Immature natural killer cell (primary cell): ENCODE measurements at places on chromosomes 7 and 10.

DNA sequence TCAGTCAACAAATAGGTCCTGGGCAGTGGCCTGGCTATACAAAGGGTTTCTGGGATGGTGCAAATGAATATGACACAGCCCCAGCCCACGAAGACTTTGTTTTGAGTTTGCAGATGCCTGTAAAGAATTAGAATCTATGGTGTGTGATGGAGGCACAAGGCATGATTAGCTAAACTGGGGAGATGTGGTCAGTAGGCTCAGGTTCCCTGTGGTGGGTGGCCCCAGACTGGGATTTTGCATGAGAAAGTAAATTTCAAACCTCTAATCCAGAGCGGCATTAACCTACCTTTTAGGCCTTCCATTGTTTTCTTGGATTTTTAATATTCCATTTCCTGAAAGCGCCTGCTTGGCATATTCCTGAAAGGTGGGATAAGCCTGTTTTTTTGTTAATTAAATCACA lies 6.4 kb upstream of the CPA5 start:
- DNase-seq, result no peak

- DNase-seq, result no peak
Measured at GRCh38 chr7:1480670-1481069, 21.4 kb upstream of the MICALL2 start.

- no peak for DNase-seq
Measured at GRCh38 chr7:140669352-140669751, 3.4 kb upstream of the ADCK2 start.

- DNase-seq, result no peak
Measured at GRCh38 chr7:136039577-136040345, 62.6 kb upstream of the MTPN start.

- no peak for DNase-seq
Measured at GRCh38 chr10:104143829-104144228, 21.9 kb downstream of the SFR1 start.

DNA sequence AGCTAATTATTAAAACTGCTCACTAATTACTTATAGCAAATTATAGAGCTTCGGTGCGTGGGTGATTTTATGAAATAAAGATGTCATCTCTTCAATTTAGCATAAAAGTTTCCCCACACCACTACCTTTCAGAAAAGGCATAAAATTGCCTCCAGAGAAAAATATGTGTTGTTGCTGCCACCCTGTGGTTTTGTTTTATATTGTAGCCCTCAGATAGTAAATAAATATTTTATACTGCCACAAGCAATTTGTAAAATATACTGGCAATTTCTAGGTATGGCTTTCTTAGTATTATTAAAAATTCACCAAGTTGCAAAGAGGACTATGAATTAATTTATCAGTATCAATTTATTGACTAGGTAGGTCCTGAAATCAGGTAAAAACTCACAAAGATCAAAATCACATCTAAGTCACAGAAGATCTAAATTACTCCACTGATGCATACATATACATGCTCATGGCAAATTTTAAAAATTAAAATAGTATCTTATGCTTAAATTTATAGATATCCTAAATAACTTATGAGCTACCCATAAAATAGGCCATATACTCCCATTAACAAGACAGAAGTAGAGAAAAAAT lies 26.5 kb downstream of the ASNS start:
- DNase-seq, result peak; percentile 2

- DNase-seq, result no peak
Measured at GRCh38 chr10:101287997-101288635, 58.9 kb upstream of the LBX1 start.

GRCh38 chr10:71290806-71291527 lies 28.1 kb upstream of the SLC29A3 start:
- no peak for DNase-seq

- no peak for DNase-seq
Measured at GRCh38 chr10:110649347-110650264, 5.5 kb downstream of the RBM20 start.

DNA sequence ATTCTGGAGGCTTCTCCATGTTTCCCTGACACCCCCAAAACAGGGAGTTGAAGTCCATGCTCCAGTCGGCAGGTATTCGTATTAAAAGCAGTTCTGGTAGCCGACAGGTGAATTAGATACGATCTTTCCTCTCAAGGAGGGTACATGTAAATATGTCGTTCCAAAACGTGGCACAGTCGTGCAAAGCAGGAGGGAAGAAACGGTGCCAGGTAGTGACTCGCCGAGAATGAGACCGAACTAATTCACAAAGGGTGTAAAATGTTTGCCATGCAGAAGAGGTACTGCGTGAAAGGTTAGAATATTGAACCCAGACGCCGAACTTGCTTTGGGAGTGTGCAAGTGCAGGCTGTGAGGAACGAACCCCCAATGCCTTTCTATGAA lies 483 bp downstream of the EDRF1 start:
- DNase-seq, result no peak

GRCh38 chr10:82692458-82692857 lies 817.5 kb downstream of the NRG3 start:
- DNase-seq, result no peak

DNA sequence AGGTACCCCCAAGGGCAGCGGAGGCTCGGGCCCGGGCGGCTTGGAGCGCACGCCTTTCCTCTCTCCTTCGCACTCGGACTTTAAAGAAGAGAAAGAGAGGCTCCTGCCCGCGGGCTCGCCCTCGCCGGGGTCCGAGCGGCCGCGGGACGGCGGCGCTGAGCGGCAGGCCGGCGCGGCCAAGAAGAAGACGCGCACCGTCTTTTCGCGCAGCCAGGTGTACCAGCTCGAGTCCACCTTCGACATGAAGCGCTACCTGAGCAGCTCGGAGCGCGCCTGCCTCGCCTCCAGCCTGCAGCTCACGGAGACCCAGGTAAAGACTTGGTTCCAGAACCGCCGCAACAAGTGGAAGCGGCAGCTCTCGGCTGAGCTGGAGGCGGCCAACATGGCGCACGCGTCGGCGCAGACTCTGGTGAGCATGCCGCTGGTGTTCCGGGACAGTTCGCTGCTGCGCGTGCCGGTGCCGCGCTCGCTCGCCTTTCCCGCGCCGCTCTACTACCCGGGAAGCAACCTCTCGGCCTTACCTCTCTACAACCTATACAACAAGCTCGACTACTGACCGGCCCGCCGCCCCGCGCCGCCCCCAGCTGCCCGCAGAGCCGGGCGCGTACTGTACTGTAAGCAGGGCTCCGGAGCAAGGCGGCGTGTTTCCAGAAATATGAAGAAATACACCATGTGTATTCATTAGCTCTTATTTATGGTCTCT lies 1.8 kb downstream of the HMX2 start:
- no peak for DNase-seq

DNA sequence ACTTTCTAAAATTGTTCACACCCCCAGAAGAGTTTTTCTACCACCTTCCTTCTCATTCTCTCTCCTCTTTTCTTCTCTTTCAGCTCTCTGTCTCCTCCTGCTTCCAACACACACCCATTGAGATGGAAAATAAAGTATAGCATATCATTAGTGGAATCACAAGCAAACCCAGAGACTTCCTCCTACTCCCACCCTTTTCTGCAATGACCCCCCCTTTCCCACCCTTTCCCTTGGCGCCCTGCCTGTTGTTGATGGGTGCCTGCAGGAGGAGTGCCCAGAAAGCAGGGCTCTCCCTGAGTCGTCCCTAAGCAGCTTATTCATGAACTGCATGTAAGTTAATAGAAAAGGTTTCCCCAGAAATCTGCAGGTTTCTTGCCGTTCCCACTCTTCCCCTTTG lies 300.0 kb downstream of the PLXNA4 start:
- no peak for DNase-seq
